ENCODE measurements at places on chromosomes 2 and 18.

DNA sequence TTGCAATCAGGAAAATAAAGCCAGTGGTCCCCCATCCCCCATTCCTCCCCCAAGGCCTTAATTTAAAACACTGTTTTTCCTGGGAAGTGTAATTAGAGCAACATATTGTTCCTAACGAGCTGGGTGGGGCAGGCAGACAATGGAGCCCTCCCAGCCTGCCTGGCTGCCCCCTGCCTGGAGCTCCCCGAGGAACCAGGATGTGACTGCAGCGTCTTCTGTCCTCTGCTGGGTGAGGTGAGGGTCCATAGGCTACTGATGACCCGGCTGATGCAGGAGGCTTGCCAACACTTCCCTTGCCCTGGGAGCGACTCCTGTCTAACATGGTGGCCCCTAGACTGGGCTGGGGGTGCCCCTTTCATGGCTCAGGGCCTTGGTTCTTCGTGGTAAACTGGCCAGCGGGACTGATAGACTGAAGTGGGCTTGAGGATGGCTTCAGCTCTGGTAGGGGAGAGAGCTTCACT lies 152.4 kb downstream of the DYSF start:
- no peak for DNase-seq

- DNase-seq: no peak
These were observed 6.8 kb upstream of the COX7A2L start for GRCh38 chr2:42367835-42368234.

DNA sequence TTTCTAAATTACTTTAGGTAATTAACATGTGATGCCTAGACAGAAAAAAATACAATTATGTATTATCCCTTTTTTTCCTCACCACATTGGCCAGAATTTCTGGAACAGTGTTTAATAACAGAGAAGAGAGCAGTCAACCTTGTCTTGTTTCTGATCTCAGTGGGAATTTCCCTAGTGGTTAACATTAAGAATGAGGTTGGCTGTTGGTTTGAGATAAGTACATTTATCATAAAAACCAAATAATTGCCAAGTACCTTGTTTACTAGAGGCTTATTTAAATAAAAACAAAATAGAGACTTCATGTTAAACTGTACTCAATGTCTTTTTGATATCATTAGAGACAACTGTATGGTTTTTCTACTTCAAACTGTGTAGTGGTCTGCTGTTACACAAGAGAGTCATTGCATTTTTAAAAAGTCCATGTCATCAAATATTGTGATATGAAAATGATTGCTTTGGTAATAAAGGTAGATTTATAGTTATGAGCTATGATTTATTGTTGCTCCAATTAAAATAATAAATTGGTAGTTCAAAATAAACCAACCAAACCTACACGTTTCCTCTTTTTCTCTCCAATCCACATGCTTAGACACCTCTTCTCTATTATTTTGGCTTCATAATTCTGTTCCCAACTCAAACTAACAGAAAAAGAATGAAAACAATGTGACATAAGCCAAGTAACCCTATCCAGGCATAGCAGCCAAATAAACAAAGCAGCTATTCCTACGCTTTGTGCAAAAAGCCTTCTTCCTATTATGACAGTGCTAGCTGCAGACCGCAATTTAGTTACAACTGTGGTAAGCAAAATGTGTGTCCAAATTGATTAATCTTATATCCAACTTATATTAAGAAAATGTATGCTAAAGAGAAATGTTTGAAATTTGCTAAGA lies 20.9 kb upstream of the TANK start:
- DNase-seq: no peak

GRCh38 chr18:44997174-44997573 lies 316.5 kb downstream of the SETBP1 start:
- DNase-seq: no peak

DNA sequence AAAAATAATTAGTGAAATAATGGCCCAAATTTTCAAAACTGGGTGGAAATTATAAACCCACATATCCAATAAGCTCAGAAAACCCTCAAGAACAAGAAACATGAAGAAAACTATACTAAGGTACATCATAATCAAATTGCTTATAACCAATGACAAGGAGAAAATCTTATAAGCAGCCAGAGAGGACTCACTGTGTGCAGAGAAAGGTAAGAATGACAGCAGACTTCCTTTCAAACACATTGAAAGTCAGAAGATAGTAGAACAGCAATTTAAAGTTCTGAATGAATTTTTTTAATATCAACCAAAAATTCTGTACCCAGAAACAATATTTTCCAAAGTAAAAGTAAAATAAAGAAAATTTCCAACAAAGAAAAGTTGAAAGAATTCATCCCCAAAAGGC lies 197.7 kb upstream of the RAB12 start:
- DNase-seq: no peak

GRCh38 chr2:95040426-95040825 lies 14.9 kb downstream of the MAL start:
- no peak for DNase-seq

DNA sequence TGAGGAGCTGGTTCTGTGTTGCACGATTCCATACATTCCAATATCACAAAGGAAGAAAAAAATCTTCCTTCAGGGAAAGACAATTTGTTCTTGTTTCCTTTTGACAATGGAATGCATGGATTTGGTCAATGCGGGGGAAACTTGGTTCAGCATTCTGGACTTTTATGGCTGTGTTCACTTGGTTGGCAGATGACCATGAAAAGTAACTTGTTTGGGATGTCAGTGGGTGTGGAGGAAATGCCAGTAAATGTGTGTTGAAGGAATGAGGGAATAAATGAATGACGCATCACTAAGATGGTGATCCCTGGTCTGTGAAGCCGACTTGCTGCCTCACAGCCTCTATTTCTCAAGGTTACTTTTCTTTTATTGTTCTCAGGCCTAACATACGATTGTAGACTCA lies 53.7 kb downstream of the THUMPD2 start:
- no peak for DNase-seq

- DNase-seq: no peak
These were observed 95.6 kb downstream of the SH3BP4 start for GRCh38 chr2:235047171-235048160.

DNA sequence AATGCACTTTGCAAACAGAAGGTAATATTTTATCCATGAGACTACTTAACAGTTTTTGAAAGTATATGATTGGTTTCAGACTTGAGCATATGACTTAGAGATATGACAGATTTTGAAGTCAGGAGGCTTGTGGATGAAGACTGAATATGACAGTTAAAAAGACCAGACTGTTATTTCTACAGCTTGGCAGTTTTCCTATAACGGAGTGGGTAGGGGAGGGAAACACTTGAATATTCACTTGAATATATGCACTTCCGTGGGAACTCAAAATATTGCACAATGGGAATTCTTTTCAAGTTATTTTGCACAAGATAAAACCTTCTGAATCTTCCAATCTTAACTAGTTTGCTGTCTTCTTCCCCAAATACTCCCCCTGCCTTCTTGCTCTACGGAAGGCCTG lies 64.6 kb upstream of the ACKR3 start:
- no peak for DNase-seq

DNA sequence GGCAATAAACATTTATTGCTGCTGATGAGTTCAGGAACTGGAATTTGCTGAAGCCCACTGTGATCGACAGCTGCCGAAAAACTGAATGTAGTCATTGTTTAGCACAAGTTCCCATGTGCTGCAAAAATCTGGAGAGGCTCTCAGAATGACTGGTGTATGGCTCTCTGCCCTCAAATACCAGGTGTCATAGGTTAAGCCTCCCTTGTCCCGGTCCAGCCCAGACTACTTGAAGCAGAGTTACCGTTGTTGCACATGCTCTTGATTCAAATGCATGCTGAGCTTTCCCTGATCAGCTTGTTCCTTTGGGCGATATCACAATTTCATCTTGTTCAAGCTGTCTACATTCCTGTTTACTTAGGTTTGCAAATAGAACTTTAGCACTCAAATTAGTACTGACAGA lies 625.2 kb downstream of the CPS1 start:
- DNase-seq: no peak

DNA sequence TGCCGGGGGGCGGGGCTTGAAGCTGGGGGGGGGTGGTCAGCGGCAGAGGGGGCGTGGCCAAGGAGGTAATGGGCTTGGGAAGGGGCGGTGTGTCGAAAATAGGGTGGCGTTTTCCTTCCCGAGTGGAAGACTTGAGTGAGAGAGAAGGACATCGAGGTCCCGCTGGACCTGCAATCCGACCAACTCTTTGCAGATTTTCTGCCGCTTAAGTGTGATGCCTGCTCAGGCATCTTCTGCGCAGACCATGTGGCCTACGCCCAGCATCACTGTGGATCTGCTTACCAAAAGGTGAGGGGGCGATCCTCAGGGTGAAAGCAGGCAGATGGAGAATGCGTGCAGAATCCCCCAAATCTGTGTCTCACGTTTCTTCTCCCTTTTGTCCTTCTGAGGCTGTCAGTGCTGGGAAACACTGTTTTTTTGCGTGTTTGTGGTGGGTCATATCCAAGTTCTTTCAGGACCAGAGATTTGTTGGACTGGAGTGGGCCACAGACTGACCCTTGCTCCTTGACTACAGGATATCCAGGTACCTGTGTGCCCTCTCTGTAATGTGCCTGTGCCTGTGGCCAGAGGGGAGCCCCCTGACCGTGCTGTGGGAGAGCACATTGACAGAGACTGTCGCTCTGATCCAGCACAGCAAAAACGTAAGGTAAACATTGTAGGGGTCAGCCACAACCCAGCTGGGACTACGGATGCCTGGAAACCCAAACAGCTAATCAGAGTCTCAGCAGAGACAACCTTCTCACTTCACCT lies 727 bp downstream of the ZFAND2B start:
- no peak for DNase-seq

GRCh38 chr18:48017635-48018034 lies 87.2 kb upstream of the SMAD2 start:
- no peak for DNase-seq

- DNase-seq: no peak
These were observed 68.9 kb downstream of the RTN4 start for GRCh38 chr2:54981385-54981784.

- DNase-seq: no peak
These were observed 591.9 kb downstream of the SLC4A3 start for GRCh38 chr2:220219371-220219770.

DNA sequence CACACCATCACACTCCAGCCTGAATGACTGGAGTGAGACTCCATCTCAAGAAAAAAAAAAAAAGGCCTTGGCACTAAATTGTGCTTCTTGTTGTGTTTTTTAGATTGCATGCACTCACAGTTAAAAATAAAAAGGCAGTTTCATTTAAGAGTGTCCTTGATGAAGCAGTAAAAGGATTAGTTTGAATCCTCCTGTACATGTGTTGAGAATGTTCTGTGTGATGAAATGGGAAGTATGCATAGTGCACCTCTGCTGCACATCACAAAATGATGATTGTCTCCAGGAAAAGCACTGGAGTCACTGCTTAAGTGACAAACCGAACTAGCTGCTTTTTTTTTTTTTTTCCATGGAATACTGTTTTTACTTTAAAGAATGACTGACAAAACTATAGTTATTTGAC lies 23.1 kb downstream of the DYSF start:
- no peak for DNase-seq

DNA sequence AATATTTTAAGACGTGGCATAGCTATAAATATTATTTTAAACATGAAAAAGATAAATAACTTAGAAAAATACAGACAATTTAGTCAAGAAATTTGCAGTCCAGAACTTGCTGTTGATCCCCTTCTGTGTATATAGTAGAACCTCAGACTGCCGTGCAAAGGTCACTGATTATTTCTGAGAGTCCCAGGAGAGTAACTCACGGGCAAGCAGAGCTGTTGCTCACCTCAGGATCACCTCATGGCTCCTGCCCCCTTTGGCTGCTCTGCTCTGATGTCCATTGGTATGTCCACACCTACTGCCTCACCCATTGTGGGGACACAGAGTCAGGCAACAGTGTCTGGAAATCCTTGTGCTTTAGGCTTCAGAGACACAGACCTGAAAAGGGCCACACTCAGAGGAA lies 392.9 kb upstream of the CELF4 start:
- DNase-seq: no peak

DNA sequence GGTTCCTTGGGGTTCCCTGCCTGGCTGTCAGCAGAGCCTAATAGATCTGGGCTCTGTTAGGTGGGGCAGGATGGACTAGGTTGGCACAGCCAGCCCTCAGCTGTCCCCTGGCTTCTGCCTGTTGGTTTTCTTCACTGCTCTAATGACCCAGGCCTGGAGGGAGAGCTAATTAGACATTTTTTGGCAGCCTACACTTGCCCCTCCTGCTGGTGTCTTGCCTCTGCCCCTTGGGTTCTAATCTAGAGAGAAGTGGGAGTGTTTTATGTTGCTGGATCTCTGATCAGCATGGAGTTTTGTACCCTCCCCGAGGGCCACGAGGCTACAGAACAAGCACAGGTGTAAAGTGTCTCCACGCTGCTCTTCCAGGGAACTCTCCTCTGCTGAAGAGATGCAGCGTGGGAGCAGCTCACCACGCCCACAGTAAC lies 199.4 kb upstream of the RASGRP3 start:
- DNase-seq: no peak

DNA sequence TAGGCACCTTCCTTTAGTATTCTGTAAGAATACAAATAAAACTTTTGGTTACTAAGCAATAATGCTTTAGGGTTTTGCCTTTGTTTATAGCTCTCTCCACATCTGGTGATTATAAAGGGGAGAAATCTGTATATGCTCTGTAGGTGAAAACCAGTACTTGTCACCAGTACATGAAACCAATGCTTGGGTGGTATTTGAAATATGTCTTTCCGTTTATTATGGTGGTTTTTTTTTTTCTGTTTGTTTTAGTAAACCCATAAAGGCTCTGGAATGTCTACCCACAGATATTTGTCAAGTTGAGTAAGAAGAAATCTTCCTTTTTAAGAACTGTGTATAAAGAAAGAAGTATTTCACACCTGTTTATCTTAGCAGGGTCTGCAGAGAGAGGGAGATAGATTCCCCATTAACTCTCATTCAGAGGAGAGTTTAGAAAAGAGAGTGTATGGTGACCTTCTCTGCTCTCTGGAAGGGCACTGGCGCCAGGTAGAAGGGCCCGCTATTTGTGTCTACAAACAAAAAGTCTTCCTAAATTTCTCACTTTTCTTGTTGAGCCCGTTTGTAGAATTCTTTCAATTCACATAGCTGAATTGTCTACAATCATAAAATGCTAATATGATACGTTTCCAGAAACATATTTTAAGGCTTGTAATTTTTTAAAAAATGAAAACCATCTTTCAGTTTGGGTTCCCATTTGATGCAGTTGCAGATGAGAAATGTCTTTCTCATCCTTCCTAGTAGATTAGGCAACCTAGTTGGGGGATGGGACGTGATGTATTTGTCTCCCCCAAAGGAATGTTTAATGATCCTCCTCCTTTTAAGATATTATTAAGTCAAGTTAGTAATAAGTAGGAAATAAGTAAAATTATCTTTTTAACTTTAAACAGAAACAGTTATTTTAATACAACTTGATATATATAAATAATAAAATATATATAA lies 33.9 kb downstream of the MAP3K20 start:
- no peak for DNase-seq

DNA sequence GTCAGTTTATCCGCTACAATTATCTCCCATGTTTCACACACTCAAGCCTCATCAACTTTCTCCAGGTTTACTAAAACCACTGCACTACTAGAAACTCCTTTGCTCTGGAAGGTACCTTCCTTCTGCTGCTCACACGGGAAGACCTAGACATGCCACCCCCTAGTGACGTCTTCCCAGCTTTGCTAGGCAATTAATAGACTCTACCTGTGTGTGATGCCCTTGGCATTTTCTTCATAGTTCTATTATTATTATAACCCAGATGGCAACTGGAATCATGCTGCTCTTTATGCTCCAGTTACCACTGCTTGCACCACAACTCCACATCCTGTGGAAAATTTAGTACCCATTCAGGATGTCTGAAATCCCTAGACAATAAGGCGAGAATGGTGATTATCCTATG lies 42.4 kb downstream of the CACNB4 start:
- DNase-seq: no peak

GRCh38 chr2:222372993-222373392 lies 51.4 kb upstream of the SGPP2 start:
- no peak for DNase-seq

- DNase-seq: no peak
These were observed 319.5 kb upstream of the HNMT start for GRCh38 chr2:137644731-137645130.

All from Jurkat, Clone E6-1 (cell line).